Stimulated activated CD8-positive, alpha-beta memory T cell treated with anti-CD3 and anti-CD28 coated beads, Interleukin-4, amount 100 ng/mL, for 1 hour (primary cell): ENCODE measurements at places on chromosomes 13 and 19.

GRCh38 chr13:90696254-90696653 lies 651.2 kb upstream of the MIR17HG start:
- no peak for DNase-seq

DNA sequence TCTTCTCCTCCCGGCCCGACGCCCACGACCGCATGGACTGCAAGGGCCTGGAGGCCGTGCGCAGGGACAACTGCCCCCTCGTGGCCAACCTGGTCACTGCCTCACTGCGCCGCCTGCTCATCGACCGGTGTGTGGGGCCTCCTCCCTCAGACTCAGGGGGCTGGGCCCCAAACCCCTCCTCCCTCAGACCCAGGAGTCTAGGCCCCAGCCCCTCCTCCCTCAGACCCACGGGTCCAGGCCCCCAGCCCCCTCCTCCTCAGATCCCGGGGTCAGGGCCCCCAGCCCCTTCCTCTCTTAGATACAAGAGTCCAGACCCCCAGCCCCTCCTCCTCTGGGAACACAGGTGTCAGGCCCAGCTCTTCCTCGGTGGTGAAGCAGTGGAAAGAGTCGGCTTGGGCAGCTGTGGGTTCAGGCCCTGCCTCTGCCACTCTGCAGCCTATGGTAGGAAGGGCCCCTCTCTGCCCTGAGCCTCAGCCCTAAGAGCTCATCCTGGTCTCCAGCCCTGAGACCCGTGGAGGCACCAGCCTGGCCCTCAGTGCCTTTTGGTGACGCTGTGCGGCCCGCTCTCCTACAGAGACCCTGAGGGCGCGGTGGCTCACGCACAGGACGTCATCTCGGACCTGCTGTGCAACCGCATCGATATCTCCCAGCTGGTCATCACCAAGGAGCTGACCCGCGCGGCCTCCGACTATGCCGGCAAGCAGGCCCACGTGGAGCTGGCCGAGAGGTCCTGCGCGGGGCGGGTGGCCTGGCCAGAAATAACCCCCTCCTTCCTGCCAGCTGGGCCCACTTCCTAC lies 3.7 kb upstream of the SPIB start:
- peak; percentile 59 for DNase-seq

GRCh38 chr13:99432609-99433542 lies 68.4 kb upstream of the TM9SF2 start:
- DNase-seq = peak; percentile 54

GRCh38 chr13:99823961-99824360 lies 147.6 kb downstream of the ZIC5 start:
- DNase-seq = no peak

GRCh38 chr19:13717194-13717643 lies 47.1 kb upstream of the MRI1 start:
- no peak for DNase-seq
